ENCODE measurements at places on chromosomes 4 and X. TPM values are rescaled to one million over a fixed set of nuclear protein-coding genes. Genes with fewer than 3 reads are reported as not detected.

Gene ZCCHC12
- not detected for total RNA-seq

Gene ABCG2
- total RNA-seq, result 1.0 TPM

Gene SLC6A8
- 8.9 TPM for total RNA-seq

Gene SCML1
- total RNA-seq, result 10.3 TPM

Gene POU3F4
- not detected for total RNA-seq

Gene MAGEC3
- total RNA-seq, result not detected

Gene IQCM
- not detected for total RNA-seq
